ENCODE measurements at places on chromosomes 6 and 20.

DNA sequence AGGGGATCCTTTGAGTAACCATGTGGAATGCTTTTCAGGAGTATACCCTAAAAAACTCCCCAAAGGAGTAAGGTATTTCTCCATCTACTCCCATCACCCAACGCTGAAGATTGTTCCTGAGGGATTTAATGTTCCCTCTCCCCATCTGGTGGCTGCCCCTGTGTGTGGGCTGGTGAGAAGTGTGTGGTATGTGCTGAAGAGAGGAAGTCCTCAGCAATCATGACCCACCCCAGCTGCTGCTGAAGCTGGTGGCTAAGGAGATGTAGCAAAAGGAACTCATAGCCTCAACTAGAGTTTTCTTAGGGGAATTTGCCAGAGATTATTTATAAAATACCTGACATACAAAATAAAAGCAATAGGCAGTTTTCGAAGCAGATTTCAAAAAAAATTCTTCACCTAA, 114.3 kb upstream of the JAG1 start:
- DNase-seq = no peak

DNA sequence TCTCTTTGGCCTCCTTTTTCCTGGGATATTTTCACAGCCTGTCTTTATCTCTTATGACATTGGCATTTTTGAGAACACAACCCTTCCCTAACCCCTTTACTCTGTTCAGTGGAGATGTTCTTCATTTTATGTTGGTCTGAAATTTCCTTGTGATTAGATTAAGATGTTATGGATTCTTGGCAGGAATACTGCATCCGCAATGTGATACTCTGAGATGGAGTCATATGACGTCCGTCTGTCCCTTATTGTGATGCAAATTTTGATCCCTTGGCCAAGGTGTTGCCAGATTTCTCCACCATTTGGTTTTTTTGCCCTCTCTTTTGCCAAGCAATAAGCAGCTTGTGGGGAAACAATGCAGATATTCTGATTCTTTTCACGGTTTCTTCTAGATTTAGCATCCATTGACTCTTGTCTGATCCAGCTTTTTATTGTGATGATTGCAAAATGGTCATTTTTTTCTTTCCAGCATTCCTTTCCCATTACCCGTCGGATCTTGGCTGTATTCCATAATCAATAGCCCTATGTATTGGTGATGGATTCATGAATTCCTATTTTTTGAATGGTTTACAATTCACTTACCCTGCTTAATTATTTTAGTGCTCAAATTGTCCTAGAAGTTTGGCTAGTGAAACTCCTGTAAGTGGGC, 85.1 kb downstream of the NCOA3 start:
- DNase-seq = peak; percentile 62

DNA sequence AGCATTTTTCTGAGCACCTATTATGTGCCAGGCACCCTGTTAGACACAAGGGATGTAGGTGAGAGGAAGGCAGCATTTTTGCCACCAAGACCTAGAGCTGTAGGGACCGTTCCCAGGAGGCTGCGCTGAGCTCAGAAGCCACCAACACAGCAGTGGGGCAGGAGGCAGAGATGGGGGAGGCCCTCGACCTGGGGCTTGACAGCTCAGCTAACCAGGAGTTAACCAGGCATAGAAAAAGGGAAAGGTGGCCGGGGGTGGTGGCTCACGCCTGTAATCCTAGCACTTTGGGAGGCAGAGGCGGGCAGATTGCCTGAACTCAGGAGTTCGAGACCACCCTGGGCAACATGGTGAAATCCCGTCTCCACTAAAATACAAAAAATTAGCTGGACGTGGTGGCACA, 29.5 kb downstream of the KIF25 start:
- DNase-seq = no peak

DNA sequence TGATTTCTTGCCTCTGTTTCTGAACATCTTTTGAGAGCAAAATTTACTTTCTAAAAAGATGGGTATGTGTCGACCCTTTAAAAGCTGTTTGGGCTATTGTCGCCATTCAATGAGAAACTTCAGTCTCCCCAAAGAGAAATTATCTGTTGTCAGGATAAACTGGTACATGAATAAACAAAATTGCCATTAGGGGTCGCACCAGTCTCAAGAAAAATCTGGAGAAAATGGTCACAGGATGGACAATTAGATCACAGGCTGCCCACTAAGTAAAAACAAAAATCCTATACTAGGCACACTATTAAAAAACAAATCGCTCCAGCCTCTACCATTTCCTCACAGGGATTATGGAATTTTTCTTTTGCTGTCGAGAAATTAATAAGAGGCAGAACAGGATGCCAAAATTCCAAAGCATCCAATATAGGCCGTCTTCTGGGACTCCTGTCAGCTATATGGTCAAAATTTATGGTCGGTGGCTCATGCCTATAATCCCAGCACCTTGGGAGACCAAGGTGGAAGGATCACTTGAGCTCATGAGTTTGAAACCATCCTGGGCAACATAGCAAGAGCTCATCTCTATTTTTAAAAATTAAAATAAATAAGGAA, 5.5 kb upstream of the HLA-E start:
- peak; percentile 40 for DNase-seq

DNA sequence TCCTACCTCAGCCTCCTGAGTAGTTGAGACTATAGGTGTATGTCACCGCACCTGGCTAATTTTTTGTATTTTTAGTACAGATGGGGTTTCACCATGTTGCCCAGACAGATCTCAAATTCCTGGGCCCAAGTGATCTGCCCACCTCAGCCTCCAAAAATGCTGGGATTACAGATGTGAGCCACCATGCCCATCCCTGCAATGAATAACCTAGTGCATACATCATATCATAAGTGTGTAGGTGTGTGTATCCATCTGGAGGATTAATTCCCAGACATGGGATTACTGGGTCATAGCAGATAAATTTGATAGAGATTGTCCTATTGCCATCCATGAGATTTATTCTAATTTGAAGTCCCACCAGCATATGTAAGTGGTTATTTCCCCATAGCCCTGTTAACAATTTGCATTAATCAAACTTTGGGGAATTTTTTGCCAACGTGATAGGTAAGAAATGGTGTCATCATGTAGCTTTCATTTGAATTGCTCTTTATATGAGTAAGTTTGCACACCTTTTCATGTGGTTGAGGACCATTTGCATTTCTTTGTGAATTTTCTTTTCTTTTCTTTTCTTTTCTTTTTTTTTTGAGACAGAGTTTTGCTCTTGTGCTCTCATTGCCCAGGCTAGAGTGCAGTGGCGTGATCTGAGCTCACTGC, 29.9 kb upstream of the BACH2 start:
- no peak for DNase-seq

DNA sequence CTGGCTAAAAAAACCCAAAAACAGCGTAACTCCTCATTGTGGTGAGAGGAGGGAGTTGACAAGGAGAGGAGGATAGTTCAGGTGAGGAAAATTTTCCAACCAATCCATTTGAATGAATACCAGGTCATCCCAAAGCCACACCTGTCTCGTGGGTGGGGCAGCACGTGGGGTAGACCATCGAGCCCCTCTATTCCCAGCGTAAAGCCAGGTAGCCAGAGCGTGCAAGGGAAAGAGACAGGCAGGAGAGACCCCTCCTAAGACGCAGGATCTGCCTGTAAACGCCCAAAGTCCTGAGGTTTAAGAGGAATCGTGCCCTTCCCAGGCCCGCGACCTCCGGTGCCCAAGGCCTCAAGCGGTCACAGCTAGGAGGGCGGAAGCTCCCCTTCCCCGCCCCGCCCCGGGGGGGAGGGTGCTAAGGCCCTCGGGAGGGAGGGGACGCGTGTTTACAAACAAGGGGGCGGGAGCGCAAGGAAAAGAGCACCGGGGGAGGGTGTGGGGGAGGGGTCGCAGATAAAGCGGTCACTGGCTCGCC, 712 bp downstream of the RXRB start:
- DNase-seq = peak; percentile 36

DNA sequence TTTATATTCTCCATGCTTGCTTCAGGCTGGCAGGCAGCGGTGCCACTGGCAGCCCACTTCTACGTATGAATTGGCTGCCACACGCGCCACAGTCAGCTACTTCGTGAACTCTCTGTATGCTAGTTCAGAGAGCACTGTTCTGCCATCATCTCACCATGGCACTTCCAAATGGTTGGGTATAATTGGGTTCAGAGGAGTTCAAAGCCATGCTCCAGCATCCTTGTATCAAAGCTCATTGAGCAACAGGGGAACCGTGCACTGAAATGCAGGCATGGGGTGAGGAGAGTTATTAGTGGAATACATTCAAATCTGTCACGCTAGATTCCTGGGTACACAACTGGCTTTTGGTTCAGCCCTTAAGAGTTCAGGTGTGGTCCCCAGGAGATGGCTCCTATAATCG, 519.9 kb upstream of the NOX3 start:
- no peak for DNase-seq

DNA sequence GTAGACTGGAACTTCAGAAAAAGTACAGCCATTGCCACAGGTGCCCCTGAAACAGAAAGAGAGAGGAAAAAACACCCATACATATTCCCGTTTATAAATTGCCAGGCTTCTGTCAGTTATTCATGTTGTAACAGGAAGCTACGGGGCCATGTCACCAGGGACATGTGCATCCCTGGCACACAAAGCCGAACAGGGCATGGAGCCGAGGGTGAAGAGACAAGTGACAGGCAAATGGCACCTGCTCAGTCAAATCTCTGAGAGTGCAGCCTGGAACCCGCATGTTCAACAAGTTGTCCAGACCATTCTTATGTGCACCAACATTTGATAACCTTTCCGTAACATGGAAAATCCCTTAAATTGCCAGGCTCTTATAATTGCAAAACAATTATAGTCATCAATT, 740.7 kb downstream of the KIF16B start:
- no peak for DNase-seq

GRCh38 chr6:150293423-150294173, 75.2 kb upstream of the IYD start:
- DNase-seq = peak; percentile 66

DNA sequence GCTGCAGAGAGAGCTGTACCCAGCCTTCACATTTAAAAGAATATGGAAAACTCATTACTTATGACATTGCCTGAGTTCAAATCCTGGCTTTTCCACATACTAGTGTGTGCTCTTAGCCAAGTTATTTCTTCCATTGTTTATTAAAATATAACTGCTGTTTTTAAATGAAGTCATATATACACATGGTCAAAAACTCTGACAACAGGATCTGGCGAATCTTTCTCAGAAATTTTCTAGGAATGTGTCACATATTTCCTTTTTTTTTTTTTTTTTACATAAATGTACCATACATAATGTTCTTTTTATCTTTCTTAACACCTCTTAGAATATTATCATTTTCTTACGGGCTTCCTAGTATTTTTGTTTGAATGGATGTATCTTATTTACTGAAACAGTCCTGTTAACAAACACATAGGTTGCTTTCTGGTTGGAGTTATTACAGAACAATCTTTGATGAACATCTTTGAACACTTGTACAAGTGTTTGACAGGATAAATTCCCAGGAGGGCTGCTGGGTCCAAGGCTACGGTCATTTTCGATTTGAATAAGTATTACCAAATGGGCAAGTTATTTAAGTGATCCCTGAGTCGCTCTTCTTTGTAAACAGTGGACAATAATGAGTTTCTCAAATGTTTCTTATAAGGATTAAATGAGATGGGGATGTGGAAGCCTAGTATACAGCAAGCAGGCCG, 1.6 kb upstream of the SNX9 start:
- DNase-seq = no peak

DNA sequence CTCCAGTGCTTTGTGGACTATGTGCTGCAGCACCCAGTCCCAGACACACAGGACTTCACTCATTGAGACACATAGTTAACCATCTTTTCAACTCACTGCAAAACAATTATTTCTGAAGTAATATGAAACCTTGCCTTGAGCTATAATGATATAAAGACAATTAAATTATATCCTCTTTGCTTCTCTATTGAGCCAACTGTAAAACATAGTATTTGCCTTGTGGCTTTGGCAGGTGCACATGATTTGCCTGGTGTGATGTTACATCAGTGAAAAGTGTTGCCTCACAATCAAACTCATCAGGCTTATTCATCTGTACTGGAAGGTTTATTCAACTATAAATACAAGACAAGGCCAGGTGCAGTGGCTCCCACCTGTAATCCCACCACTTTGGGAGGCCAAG, 80.6 kb downstream of the NCOA7 start:
- no peak for DNase-seq

DNA sequence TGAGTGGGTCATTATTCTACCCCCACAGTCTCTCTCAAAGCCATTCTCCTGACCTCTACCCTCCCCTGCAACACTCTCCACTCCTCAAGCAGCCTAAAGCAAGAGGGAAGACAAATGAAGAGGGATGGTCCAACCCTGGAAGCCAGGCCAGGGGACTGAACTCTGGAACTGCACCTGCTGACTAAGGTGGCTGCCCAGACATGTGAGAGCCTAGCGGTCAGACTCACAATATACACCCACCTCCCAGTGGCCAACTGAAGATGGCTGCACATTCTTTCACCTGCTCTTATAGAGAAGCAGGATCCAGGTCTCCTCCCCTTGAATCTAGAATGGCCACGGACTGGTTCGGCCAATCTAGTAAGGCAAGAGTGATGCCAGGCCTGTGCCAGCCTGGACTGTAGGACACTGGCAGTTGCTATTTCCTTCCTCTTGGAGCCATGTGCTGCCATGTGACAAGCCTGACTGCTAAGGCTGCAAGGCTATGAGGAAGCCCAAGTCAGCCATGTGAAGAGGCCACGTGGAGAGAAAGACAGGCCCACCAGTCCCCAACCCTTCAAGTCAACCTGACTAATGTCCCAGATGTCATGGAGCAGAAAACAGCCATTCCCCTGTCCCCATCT, 31.8 kb downstream of the ACSS1 start:
- DNase-seq = no peak

DNA sequence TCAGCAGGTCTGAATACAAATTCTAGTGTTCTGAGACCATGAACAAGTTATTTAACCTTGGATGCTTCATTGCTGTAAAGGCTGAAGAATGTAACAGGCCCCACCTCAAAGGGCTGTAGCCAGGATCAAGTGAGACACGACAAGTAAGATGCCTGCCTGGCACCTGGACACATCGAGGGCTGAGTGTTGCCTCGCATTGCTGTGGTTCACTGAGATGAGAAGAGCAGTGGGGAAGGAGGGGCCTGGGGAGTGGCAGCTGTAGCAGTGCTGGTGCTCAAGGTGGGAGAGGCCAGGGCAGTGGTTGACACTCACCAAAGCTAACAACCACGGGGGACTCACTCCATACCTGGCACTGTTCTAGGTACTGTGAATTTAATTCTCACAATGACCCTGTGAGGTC, 187.8 kb downstream of the KIF16B start:
- DNase-seq = no peak

DNA sequence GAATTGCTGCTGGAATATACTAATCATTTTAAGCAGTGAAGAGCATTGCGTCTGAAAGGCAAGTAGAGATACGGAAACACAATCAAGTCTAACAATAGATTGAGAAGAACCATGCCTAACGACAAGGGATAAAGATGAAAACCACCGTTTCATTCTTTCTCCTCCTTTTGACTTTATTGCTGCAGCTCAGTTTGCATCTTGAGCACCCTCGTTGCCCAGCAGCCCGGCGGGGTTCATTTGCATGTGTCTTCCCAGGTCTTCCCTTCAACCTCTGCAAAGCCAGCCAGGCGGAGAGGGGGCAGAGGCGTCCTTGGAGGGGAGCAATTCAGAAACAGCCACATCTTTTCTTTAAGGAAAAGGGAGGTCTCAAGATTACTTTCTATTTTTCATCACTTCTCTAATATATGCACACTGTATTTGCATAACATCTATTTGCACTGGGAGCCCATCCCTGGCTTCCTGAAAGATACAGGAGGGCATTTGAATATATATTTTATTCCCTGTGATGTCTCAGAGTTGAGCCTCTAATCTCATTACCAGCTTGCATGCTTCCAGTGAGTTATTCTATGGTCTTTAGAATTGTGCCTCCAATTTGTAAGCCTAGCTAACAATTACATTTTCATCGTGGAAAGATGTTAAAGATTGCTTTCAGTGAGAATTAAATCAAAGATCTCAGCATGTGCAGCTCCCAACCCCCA, 18.7 kb upstream of the PXDC1 start:
- DNase-seq = no peak

GRCh38 chr6:215335-216034, 76.8 kb upstream of the DUSP22 start:
- no peak for DNase-seq
